ENCODE measurements at places on chromosomes 11 and 22.

- DNase-seq: peak; percentile 56
Measured at GRCh38 chr11:6473451-6474412, at the start of gene TRIM3. TSS of gene TRIM3 (minus strand) at chr11:6473941. CDS start at chr11:6465695, 8,246 bp downstream.

DNA sequence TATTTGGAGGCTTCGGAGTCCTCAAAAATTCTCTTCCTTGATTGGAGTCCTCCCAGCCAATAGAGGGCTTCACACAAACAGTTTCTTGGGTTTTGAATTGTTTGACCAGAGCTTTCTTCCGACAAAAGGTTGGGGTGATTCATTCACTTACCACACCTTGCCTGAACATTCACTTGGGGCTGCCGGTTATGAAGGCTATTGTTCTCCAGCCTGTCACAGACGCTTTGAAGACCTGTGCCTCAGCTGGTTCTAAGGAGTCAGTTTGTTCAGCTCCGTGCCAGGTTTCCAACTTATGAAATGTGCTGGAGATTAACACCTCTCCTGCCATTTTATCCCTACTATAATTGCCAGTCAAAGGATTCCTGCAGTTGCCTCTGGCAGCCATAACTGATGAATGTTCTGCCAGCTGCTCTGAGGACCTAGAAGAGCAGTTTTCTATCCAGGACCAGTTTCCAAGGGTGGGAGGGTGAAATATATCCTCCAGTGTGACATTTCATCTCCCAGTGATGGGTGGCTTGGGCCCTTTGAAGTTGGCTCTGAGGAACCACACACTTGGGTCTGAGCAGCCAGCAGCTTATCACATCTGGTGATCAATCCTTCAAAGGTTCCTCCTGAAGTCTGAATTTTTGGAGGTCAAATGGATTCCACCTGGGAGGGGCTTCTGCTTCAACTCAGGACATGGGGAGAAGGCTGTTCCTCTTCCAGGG is 31.4 kb downstream of the LIMK2 start:
- no peak for DNase-seq

- DNase-seq: no peak
Measured at GRCh38 chr22:37014415-37014806, 4.8 kb downstream of the TST start.

DNA sequence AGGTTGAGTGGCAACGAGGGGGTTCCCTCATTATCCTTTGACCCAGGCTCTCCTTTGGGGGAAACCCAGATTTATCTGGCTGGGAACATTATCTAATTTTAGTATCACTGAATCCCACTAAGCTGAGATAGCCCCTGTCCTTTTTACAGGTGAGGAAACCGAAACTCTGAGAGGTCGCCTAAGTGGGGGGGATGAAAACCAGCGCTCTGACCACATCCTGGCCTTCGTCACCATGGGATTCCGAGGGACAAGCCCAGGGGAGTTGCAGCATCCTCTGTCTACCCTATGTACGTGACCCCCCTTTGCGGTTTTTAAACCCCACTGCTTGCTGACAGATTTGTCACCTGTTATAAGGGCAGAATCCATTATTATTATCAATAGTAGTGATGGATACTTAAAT is 61.0 kb downstream of the ISX start:
- DNase-seq: no peak

DNA sequence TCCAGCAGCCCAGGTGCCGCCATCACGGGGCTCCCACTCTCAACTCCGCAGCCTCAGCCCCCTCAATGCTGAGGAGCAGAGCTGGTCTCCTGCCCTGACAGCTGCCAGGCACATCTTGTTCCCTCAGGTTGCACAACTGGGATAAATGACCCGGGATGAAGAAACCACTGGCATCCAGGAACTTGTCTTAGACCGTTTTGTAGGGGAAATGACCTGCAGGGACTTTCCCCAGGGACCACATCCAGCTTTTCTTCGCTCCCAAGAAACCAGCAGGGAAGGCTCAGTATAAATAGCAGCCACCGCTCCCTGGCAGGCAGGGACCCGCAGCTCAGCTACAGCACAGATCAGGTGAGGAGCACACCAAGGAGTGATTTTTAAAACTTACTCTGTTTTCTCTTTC is at the start of gene SAA1:
Gene SAA1 (plus strand): TSS at position 316 of the 400 bp plus-strand sequence. CDS start 624 bp downstream, outside the sequence.
- DNase-seq: no peak

DNA sequence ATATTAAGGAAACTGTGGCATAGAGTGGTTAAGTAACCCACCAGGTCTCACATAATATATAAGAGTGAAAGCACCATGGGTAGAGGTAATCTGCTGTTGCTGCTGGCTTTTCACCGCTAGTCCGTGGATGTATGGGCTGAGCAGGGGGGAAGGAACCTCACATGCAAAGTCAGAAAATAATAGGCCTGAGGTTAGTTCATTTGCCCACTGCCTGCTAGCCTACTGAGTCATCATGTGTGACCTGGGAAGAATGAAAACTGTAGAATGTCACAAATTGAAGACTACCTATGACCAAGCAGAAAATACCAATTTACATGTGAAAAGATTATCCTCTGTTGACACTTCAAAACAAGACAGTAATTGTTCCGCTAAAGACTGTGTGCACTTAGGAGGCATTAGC is 560.1 kb upstream of the FAT3 start:
- no peak for DNase-seq

GRCh38 chr11:119717839-119718534 is 11.0 kb downstream of the NECTIN1 start:
- no peak for DNase-seq

- no peak for DNase-seq
Measured at GRCh38 chr22:22507743-22508273, 734 bp downstream of the ZNF280B start.

DNA sequence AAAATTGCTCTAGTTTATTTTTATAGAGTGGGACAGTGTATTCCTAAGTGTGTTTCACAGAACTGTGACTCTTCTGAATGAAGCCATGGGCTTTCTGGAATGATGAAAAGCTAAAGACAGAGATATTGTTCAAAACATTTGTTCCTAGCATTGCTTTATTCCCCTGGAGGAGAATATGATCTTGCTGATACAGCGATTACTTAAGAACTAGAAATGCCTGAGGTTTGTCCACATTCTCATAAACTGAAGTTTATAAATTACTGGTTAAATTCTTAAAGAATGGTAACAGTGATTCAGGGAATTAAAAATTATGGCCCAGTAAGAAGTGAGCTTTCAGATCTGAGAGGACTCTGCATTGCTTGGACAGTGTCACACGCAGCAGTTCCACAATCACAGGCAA is 690.3 kb downstream of the FAM181B start:
- no peak for DNase-seq

- no peak for DNase-seq
Measured at GRCh38 chr22:44449061-44449682, 48.9 kb downstream of the RTL6 start.

GRCh38 chr11:47160753-47161133 is 15.9 kb downstream of the ARFGAP2 start:
- DNase-seq: no peak

DNA sequence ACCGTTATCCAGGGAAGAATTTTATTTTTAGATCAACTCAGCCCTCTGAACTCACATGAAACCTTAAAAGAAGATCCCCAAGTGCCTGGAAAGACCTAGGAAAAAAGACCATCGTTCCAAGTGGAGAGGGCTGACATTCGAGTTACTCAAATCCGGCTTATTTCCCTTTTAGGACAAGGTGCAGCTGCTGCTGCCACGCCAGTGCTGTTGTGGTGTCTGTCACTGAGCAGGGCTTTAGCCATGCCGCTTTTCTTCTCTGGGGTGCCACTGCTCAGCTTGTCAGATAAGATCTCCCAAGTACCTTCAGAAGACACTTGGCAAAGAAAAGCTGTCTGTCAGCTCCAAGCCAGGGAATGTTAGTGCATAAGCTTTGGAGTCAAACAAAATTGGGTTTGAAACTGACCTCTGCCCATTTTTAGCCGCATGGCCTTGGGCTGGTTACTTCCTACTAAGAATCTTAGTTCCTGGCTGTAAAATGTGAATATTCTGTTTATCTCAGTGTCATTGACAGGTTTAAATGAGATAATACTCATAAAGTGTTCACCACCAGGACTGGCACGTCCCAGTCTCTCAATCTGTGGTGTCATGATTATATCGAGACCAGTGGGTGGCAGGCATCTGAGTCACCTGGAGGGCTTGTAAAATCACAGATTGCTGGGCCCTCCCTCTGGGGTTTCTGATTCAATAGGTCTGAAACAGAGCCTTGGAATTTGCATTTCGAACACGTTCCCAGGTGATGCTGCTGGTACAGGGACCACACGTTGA is 117.5 kb downstream of the PKNOX2 start:
- DNase-seq: no peak

DNA sequence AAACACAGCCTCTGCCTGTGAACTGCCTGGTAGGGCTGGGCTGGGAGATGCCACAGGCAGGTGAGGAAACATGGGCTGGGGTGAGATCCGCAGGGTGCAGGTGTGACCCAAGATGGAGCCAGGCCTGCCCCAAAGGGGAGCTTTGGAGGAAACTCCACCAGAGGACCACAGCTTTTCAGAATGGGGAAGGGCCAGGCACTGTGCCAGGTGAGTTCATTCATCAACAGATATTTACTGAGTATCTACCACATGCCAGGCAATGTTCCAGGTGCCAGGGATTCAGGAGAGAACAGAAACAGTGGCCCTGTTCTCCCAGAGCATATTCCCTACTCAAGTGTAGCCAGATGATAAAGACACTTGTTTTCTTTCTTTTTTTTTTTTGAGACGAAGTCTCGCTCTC is 11.2 kb downstream of the RTN4RL2 start:
- DNase-seq: no peak

- no peak for DNase-seq
Measured at GRCh38 chr11:121741761-121742361, 289.1 kb upstream of the SORL1-AS1 start.

DNA sequence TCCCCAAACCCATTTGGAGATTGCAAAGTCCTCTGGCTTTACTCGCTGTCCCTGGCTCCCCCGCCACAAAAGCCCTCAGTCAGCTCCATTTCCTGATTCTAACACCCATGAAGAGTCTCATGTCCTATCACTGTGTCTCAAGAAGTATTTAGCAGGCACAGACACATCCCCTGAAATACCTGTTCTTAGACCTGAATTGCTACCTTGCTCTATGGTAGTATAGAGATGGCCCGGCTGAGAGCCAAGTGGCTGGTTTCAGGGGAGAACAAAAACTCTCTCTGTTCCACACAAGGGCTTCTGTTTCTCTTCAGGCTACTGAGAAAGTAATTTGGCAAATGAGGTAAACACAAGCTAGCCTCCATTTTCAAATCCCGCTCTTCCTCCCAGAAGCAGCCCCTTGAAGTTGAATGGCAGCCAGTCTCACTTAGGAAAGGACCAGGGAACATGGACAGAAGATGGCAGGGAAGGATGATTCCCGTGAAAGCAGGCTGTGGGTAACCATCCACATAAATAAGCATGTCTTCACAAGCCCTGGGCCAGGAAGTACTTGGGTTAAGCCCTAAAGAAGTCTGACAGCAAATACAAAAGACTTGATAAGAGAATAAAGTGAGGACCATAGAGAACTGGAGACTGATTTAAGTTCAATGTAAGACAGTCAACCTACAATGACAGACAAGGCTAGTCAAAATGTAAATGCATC is 137.8 kb downstream of the C11orf58 start:
- DNase-seq: no peak

GRCh38 chr22:49305966-49306631 is 521.6 kb downstream of the BRD1 start:
- no peak for DNase-seq

DNA sequence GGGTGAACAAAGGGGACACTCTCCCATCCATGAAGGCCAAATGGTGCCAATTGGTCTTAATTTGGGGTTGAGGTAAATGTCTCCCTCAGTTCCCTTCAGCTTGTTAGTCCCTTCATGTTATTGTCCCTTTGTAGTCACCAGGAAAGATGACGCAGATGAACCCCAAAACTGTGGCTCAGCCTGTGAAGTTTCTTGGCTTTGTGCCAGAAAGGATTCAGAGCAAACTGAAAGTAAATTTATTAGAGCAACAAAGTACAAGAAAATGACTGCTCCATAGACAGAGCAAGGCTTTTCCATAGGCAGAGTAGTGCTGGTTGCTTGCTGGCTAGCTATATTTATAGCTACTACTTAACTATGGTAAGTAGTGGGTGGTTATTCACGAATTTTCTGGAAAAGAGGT is 16.7 kb downstream of the OR4C3 start:
- no peak for DNase-seq

GRCh38 chr11:31780480-31780971 is 30.6 kb downstream of the PAX6 start:
- no peak for DNase-seq

DNA sequence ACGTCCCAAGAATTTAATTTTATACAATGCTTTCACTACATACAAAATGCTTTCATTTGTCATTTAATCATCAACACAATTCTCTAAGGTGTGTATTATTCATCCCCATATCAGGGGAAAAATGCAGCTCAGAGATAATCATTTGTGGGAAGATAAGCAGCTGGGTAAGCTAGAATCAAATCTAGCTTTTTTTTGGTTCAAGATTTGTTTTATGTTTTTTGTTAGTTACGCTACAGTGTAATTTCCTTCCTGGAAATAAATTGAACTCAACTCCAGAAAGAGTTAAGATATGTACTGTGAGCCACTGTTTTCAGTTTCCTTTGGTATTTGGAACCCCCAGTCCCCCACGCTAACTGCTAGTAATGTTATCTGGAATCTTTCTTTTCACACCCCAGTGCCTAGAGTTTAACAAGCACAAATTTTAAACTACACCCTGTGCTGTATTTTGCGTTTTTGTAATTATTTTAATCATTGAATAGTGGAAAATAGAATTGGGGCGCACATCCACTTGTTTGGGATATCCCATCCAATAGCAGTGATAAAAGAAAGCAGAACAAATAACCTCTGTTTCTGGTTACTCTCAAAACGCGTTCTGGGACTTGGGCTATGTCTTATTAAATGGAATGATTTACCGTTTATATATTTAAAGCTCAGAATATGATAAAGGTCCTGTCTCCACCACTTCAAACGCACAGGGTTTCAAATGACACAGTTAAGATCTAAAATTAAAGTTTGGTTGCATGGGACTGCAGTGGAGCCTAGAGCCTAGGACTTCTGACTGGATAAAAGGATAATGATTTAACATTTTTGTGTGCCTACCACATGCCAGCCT is 2.1 kb upstream of the HSPA8 start:
- no peak for DNase-seq

DNA sequence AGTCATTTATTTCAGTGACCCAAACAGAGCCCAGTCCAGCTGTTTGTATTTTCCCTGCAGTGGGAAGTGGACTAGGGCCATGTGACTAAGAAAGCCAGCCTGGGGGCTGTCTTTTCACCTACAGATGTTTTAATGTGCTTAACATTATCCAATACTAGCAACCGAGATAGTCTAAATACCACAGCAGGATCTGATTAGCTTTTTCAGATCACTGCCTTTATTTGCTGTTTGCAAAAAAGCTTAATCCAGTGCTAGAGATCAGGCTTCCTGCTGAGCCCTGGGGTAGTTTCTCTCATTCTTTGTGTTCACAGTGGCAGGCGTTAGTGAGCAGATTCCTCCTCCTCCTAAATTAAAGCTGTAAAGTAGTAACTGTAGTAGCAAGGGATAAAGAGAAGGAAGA is 35.0 kb downstream of the ZC3H12C start:
- no peak for DNase-seq

- DNase-seq: no peak
Measured at GRCh38 chr11:43578346-43579170, 102.0 kb upstream of the HSD17B12 start.

DNA sequence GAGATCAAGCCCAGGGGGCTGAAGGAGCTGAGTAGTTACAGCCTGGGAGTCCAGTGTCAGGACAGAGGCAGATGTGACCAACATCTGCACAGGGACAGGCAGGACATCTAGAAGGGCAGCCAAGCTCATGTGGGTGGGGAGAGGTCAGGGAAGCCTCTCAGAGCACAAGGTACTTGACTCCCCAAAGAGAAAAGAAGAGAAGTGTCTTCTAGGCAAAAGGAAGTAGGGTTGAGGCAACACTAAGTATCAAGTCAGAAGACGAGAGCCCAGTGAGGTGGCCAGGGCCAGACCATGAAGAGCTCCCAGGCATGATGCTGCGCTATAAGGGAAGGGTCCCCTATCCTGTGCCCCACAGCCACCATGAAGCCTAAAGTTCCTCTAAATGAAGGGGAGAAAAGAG is 21.5 kb downstream of the RPL27A start:
- no peak for DNase-seq
